ENCODE measurements at places on chromosomes 2 and 18.

GRCh38 chr2:85212841-85213240, 79.6 kb downstream of the TCF7L1 start:
- DNase-seq: no peak

DNA sequence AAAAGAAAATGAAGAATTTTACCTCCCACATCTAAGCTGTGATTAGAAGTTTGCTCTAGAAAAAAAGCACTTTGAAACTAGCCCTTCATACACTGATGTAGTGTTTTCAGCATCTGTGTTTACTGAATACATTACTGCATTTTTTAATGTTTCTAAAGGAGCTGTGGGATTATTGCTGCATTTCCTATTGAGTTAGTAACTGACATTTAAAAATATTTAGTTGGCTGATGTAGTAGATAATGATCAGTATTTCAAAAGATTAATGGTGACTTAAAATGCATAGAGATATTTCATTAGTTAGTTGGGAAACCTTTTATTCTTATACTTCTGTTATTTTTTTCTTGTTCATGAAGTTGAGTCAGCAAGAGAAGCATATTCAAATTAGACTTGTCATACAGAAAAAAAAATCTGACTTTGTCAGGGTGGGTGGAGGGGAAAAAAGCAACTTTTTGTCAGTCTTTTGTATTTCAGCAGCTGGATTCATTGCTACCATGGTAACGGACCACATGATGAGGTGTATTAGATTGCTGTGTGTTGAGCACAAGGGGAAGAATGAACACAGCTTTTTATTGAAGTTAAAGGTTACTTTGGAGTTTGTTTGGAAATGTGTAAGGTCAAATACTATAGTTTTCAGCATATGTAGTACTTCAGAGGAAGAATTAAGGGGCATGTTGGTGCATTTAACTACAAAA, at the start of gene DTNA:
TSS of gene DTNA (plus strand) at position 549 of the 692 bp plus-strand sequence. CDS start 45,679 bp downstream, outside the sequence.
- DNase-seq: no peak

DNA sequence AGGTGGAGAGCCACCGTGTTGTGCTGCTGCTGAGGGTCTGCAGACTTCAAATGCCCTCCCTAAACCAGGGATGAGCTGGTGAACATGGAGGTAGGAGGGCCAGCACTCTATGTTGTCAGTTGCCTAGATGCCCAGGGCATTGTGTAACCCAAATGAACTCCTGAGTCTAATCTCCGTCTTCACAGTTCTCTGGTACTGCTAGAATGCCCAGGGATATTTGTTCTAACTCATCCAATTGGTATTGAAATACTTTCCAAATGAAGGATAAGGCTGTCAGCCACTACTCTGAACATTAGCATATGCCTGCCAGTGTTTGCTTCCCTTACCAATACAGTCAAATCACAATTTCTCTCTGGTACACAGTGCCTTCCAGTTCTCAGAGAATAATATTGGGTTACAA, 492.6 kb downstream of the SLC4A3 start:
- no peak for DNase-seq

- DNase-seq: no peak
Measured at GRCh38 chr2:45011121-45011520, 1.9 kb upstream of the SIX2 start.

DNA sequence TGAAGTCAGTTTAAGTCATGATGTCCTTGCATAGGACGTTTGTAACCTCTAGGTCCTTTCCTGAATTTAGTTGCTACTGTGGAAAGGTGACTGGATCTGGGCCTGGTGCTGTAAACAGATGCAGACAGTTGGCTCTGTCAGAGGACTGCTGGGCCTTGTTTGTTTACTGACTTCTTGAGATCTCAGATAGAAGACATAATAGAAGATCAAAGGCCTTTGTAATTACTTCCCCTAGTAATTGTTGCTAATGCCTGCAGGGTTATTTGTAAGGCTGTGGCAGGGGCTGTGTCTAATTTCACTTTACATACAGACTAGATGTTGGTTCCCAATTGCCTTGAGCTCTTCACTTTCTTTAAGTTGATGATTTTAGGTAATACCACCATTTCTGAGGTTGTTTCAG, 42.5 kb downstream of the LYPD6B start:
- DNase-seq: no peak

DNA sequence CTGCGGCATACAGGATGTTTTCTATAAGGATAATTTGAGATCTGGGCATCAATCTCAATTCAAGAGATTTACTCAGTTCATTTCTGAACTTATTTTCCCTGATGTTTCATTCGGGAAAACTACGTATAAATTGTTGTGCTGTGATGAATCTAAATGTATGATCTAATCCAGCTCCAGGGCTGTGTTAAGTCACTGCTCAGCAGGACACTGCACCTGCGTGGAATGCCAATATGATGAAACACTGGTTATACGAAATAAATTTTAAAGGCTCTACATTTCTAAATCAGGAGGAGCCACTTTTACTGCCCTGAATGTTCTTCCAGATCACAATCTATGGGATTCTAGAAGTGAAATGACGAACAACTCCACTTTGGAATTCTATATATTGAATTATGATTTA, 259.0 kb downstream of the HNMT start:
- no peak for DNase-seq

DNA sequence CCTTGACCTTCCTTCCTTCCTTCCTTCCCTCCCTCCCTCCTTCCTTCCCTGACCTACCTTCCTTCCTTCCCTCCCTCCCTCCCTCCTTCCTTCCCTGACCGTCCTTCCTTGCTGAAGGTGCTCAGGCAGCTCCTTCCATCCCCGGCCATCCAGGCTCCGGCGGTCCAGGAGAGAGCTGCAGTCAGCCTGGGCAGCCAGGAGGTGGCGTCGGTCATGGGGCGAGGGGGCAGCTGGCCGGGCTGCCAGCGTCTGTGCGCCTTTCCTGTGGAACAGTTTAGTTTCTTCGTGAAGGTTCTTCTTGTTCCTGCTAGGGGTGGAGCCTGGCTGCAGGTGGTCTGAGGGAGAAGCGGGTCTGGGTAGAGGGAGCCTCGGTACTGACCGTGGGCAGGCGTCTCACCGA, 15.7 kb downstream of the GPR35 start:
- peak; percentile 18 for DNase-seq

- DNase-seq: no peak
Measured at GRCh38 chr2:217163987-217164386, 304.1 kb upstream of the TNP1 start.

DNA sequence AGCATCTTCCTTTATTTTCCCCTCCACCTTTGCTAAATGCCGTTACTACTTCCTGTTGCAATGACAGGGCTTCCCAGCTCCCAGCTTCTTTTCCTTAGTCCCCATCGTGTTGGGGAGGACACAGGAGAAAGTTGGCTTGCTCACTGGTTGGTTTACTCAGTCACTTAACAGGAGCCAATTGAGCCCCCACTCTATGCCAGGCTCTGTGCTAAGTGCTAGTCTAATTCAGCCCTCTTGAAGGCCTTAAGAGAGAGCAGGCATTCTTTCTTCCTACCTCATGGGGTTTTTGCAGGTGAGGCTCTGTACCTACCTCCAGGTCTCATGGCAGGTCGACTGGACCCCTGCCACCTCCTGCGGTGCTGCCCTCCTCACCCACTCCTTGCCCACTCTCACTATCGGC, 20.1 kb downstream of the TANC1 start:
- DNase-seq: no peak

- DNase-seq: no peak
Measured at GRCh38 chr18:73283032-73283431, 415.2 kb upstream of the NETO1 start.

GRCh38 chr2:40127890-40128557, 323.9 kb downstream of the SLC8A1 start:
- no peak for DNase-seq

DNA sequence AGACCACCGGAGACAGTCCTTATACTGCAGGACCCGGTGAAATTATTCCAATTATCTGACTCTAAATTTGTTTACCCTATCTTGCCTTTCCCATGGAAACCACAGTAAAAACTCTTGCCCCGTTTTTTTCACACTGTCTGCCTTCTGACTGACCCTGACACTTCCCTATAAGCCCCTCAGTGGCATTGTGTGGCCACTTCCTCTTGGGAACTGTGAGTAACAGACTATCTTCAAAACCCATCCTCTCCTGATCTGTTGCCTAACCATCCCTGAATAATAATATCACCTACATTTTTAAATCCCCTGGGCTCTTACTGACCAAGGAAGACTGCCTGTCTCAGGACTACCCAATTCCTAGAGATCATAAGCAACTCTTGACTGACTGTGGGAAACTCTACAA, 42.6 kb upstream of the RNF152 start:
- DNase-seq: no peak

DNA sequence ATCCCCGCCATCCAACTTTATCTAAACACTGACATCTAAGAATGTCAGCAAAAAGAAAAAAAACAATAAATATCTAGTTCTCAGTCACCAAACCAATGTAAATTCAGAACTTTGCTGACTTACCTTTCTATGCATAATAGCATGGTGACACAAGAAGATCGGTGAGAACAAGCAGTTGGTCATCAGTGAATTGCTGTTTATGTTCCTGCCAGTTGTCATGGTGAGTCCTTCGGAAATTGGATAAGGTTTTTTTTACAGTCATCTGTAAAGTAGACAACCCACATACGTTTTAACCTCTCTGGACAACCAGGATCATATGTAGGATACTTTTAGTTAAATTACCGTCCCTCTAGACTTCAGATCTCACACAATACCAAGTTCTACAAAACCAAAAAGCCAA, 6.2 kb upstream of the GPR75 start:
- DNase-seq: no peak

DNA sequence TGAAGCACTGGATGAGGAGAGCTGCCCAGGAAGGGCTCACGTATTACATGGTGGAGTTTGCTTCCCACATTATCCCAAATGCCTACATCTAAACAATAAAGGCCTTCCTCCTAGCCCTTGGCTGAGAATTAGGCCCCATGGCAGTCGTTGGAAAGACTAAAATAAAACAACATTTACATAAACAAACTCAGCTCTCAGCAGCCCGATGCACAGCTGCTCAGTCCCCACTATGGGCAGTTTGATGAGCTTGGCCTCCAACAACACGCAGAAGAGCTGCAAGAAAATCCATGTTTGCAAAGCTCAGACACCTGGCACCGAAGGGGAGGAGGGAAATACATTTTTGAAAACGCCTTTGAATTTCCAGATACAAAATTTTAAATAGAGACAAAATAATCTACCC, 352.4 kb downstream of the EIPR1 start:
- DNase-seq: no peak

- no peak for DNase-seq
Measured at GRCh38 chr2:148338541-148338940, 306.0 kb upstream of the EPC2 start.

DNA sequence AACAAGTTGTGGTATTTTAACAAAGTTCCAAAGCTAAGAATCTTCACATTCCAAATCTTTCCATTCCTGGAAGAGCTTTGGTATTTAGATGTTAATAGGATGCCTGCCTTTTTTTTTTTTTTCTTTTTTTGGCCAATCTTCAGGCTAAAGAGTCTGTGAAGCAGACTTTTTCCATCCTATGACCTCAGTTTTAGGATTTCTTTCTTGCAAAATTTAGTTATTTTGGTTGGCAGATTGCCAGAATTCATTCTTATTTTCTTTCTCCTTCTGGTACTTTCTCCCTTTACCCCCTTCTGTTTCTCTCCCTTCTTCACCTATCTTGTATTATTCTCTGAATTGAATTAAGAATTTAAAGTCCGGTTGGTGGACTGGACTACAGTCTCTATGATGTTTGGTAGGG, 217.8 kb upstream of the REV1 start:
- no peak for DNase-seq

- no peak for DNase-seq
Measured at GRCh38 chr2:171069286-171069956, 91.3 kb downstream of the TLK1 start.

GRCh38 chr2:66901344-66901743, 466.4 kb downstream of the MEIS1 start:
- no peak for DNase-seq

GRCh38 chr18:63604791-63605567, 17.8 kb downstream of the SERPINB13 start:
- no peak for DNase-seq

DNA sequence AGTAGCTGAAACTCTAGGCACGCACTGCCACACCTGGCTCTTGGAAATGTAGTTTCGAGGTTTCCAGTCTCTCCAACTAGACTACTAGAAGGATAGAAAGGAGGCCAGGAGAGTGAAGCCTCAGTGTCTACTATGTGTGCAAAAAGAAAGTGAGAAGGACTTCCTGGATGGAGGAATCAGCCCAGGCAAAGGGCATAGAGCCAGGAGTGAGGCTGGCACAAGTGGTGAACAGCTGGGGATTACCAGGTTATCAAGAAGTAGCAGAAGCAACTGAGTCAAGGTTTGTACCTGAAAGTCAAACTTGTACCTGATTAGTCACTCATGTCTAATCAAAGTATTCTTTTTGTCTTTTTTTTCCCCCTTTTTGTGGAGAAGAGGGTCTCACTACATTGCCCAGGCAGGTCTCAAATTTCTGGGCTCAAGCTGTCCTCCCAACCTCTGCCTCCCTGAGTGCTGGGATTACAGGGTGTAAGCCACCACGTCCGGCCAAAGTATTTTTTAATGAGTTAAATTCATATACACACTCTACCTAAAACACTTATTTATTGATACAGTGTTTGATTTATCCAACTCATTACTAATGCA, 8.7 kb upstream of the FZD5 start:
- no peak for DNase-seq

DNA sequence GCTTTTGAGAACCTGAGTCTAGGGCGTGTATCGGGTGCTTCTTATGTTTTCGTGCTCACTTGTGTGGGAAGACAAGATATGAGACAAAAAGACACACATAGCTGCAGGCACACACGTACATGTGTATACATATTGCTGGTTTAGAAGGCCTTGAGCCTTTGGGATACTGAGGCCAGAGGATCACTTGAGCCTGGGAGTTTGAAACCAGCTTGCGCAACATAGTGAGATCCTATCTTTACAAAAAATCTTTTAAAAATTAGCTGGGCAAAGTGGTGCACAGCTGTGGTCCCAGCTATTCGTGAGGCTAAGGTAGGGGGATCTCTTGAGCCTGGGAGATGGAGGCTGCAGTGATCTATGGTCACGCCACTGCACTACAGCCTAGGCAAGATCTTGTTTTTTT, 18.8 kb upstream of the NEDD4L start:
- no peak for DNase-seq
